ENCODE measurements at places on chromosomes 16 and 17.

- no peak for DNase-seq
Measured at GRCh38 chr17:11404431-11405276, 163.6 kb downstream of the SHISA6 start.

- DNase-seq: no peak
Measured at GRCh38 chr17:21253646-21254441, 634 bp upstream of the NATD1 start.

GRCh38 chr17:9259419-9259818, 238.1 kb downstream of the NTN1 start:
- no peak for DNase-seq

DNA sequence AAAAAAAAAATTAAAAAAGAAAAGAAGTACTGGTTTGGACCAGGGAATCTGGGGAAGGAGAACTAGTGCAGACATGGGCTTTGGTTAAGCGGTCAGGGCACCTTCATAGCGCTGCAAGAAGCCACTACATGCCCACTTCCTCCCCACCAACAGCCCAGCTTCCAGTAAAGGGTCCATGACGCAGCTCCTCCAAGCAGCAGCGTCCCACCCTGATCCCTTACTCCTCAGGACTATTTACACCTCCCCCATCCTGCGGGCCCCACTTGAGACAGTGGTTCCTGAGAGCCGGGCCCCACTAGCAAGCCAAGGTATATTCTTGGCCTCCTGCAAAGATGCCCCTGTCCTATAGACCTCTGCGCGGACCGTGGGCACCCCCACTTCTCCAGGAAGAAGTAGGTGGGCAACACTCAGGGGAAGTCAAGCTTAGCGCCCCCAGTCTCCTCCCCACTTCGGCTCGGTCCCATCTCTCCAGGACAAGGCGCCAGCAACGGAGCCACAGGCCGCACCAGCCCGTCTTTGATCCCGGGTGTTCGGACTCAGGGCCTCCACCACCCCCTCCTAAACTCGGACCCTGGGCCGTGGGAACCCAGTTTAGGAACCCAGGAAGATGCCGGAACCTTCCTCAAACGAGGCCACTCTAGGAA, 913 bp upstream of the PRR14 start:
- peak; percentile 24 for DNase-seq

GRCh38 chr17:40555296-40556190, 9.7 kb downstream of the CCR7 start:
- DNase-seq: no peak

- no peak for DNase-seq
Measured at GRCh38 chr16:22372882-22373661, 1.3 kb downstream of the CDR2 start.

- no peak for DNase-seq
Measured at GRCh38 chr16:72942021-72942420, 105.9 kb downstream of the ZFHX3 start.

GRCh38 chr17:4560421-4560820, at the start of gene GGT6:
Gene GGT6 (minus strand): TSS chr17:4560577. CDS start chr17:4560521, 56 bp downstream.
- no peak for DNase-seq

All from T-cell (primary cell).